Testis (tissue), 5 donors: ENCODE measurements at places on chromosomes 2 and 18. TPM values are rescaled to one million over a fixed set of nuclear protein-coding genes. Genes with fewer than 3 reads are reported as not detected.
A peak's percentile ranks its signal among the peaks of the same experiment; 100 is the strongest.

- no peak overlapping the region for H3K4me3 ChIP-seq
- H3K4me1 ChIP-seq, result no peaks in the 10 kb centered on the region
- no peak overlapping the region for H3K27ac ChIP-seq
- H3K36me3 ChIP-seq, result no peaks in the 10 kb centered on the region
- DNase-seq, result no peak
- no peaks in the 10 kb centered on the region for H3K27me3 ChIP-seq
Observed at GRCh38 chr2:194621945-194622344, 1035.1 kb upstream of the SLC39A10 start.

DNA sequence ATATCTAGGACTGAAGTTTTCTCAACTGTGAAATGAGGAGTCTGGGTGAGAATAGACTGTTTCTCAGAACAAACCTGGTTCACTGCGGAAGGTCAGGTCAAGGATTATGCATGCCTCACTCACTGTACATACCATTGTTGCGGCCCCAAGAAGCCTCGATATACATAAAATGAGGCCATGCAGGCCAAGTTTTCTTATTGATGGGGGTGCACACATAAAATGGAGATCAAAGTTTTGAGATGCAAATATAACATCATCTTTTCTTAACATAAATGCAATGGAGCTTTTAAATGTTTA, 1366.1 kb upstream of the CELF4 start:
- no peaks in the 10 kb centered on the region for H3K27me3 ChIP-seq
- H3K27ac ChIP-seq, result no peak overlapping the region
- no peaks in the 10 kb centered on the region for H3K4me1 ChIP-seq

DNA sequence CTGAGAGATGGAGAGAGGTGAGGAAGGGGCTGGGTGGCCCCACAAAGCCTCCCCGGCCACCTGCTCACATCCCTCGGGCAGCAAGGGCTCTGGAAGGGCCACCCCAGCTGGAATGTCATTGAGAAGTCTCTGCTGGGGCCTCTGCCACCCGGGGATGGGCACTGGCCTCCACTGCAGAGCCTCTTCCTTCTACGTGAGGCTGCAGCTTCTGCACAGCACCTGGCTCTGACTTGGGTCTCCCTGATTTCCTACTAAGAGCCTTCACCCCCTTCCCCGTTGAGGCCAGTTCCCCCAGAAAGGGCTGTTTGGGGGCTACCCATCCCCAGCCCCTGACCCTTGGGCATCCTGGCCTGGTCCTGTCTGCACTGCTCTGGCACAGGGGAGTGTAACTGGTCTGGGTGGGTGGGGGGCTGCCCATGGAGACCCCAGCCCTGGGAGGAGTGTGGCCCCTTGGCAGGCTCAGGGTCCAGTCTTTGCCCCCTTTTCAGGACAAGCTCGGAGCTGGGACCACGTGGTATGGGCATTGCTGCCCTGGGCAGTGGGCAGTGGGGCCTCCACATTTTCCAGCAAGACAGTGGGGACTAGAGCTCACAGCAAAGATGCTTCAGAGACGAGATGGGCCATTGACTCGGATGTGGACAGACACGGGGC, 5.6 kb downstream of the PDCD1 start:
- no peaks in the 10 kb centered on the region for H3K27me3 ChIP-seq
- H3K27ac ChIP-seq, result no peak overlapping the region
- no peaks in the 10 kb centered on the region for H3K4me1 ChIP-seq

DNA sequence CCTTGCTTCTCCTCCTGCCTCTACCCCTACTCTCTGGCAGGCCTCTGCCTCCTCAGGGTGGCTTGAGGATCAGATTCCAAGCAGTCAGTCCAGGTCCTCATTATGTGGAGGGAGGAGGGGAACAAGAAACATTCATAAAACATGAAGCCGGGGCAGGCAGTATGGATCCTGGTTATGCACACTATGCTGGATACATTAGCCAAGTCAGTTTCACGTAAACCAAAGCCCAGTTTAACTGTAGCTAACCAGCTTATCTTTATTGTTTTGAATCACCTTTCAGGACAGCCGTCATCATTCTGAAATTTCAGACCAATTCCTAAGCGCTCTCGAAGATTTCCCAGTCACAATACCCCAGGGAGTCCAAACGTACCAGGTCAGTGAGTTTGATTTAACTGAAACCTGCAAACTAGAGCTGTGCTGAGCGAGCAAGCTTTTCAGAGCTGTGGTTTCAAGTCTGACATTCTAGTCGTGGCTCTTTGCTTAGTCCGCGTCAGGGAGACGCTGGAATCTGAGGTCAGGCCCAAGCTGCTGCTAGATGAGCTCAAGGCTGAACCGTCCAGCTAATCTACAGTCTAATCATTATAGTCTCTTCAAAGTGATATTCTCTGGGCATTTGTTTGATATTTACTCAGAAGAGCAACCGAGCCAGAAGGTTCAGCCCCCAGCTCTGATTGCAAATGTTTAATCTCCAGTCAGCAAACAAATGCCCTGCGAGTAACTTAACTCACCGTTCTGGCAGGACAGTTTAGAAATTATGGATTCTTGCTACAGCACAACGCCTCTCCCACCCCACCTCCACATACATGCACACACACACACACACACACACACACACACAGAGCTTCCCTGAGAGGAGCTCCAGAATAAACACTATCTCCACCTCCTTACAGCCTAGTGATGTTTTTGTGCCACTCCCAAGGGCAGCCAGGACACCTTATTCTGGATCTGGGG, 63.8 kb upstream of the BZW1 start:
- peaks cover 10% of the 10 kb centered on the region for H3K4me1 ChIP-seq
- DNase-seq, result peak; percentile 59
- H3K36me3 ChIP-seq, result no peaks in the 10 kb centered on the region
- no peak overlapping the region for H3K4me3 ChIP-seq
- H3K27ac ChIP-seq, result no peak overlapping the region

The STPG4 gene
- 3.0 TPM for total RNA-seq

The FHL2 gene
- total RNA-seq, result 154 TPM

The ECEL1 gene
- 8.7 TPM for total RNA-seq

The DCDC2C gene
- total RNA-seq, result 12.1 TPM

The CPLX4 gene
- 0.31 TPM for total RNA-seq
